ENCODE measurements at places on chromosomes 2 and 18.

- DNase-seq = no peak
Observed at GRCh38 chr2:136638193-136638592, 127.2 kb upstream of the THSD7B start.

GRCh38 chr2:165924946-165925345 lies 28.6 kb downstream of the TTC21B start:
- no peak for DNase-seq

- no peak for DNase-seq
Observed at GRCh38 chr2:201882353-201883090, 76.2 kb downstream of the CDK15 start.

GRCh38 chr18:43819397-43819796 lies 542.1 kb upstream of the SYT4 start:
- DNase-seq = no peak

GRCh38 chr2:135916207-135916606 lies 40.0 kb upstream of the MCM6 start:
- DNase-seq = no peak

DNA sequence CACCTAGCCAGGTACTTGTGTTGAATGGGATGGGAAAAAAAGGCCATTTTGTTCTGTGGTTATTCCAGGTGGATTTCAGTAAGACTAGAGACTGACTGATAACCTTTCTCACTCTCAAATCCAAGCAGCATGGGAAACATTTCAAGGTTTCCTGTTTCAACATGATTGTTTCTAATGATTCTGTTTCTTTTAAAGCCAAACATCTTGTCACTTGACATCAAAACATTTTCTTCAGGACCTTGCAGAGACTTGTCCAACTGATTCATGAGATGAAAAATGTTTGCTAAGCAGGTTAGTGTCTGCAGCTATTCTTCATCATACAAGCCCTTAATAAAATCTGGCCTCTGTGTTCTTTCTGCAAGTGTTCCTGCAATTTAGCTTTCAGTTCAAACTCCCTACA lies 456.5 kb upstream of the CWC22 start:
- no peak for DNase-seq

DNA sequence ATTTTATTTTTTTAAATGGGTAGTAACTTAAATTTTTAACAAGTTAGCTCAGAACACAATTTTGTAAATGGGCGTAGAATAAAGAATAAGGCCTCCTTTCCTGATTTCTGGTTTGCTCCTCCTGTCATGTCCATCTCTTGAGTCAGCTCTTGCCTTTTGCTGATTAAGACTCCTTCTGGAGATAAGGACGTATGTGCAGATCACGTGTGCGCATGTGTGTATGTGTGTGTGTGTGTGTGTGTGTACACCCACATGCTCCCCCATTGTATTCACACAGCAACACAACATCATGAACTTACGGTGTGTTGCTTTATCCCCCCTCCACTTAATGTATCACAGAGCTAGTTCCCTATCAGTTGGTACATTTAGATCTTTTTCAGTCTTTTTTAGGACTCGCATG lies 182.9 kb downstream of the PRKCE start:
- DNase-seq = no peak

GRCh38 chr2:118807668-118808428 lies 39.6 kb downstream of the EN1 start:
- no peak for DNase-seq

DNA sequence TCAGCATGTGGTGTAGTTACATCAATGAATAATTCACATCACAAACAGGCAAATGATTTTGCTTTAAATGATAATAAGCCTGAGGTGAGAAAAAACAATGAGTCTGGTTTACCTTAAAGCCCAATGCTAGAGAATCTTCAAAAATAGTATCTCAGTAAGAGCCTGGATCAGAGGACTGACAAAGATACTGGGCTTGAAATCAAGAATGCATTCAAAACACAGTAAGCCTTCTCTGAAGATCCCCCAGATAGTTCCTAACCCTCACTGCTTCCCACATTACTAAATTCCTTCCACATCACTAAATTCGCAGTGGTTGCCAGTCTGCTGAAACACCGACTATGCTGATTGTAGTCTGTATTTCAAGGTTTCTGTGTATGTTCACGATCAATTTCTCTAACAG lies 514.9 kb downstream of the SUCLG1 start:
- DNase-seq = no peak

DNA sequence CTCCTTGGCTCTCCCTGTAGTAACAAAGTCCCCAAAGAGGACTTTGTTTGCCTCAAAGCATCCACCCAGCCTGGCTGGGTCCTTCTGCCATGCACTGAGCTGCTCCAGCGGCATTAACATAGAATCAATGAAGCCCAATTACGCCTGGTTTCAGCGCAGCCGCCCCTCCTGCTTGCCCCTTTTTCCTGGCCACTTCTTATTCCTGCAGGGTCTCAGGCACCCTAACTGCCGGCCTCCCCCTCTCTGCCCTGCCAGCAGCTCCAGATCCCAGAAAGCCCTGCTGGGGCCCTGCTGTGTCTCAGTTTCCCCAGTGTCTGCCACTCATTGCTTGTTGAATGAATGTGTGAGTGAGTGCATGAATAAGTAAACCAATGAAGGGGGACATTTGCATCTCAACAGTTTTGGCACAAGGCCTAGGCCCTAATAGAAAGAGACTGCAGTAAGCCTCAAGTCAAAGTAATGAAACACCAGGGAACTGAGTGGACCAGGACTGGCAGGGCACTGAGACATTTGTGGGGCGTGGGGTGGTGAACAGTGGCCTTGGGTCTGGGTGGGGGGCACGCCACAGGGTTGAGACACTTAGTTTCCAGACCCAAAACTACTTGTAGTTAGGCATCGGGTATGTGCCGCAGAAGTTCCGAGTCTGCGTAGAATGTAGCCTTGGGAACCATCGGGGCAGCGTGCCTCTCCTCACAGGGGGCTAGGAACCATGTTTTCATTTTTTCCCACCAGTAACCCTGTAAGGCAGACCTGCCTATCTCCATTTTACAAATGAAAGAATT lies 60.6 kb downstream of the SMAD7 start:
- no peak for DNase-seq

DNA sequence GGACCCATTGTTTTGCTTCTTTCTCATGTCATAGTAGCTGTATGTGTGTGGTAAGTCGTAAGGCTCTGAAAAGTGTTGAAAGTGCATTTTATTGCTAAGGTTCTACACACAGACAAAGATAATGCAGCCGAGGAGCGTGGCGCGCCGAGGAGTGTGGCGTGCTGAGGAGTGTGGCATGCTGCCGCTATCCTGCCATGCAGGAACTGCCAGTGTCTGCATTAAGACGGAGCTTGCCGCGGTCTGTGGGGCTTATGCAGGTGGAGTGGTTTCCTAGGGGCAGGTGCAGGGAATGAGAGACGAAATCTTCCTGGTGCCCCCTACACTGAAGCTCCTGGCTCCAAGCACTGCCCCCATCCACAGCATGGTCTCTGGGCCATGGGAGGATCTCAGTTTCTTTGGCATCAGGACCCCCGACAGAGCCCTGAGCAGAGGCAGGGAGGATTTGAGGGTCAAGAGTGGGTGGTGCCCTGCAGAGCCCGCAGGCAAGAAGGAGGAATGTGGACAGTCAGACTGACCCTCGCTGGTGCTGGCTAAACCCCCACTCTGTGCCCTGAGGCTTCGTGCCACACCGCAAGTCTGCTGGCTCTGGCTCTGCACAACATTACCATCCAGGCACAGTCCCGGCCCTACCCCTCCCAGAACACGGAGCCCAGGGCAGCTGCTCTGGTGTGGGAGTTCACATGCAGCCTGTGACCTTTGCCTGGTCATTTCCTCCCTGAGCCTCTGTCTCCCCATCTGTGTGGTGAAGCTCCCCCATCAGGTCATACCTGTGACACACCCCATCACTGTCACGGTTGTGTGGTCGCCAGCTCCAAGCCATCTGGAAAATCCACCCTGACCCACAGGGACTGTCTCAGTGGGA lies 3.2 kb downstream of the SNED1 start:
- DNase-seq = no peak

DNA sequence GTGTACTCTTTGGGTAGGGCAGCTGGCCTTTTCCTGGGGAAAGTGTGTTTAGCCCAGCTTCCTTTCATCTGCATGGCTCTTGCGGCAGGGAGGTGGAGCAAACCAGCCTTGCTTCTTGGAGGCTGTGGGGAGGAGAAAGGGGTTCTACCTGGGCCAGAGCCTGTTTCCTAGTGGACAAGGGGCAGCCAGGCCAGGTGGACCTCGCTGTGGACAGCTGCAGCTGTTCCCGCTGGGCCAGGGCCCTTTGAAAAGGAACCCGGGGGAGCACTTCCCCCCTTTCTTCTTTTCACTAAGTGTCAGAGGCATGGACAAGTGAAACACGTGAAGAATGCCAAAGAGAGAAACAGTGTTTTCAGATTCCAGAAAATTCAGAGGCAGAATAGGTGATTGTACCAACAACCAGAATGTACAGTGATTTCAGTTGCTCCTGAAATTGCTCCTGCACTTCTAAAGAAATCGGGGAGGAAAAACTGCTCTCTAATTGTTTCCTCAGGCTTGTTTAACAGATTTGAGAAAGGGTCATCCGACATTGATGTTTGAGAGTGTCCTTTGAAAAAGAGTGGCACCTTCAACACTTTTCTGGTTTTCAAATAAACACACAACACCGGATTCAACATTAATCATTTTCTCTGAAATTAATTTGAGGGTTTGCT lies 3.9 kb downstream of the GLI2 start:
- DNase-seq = no peak

GRCh38 chr2:219706823-219707281 lies 79.4 kb downstream of the SLC4A3 start:
- no peak for DNase-seq

DNA sequence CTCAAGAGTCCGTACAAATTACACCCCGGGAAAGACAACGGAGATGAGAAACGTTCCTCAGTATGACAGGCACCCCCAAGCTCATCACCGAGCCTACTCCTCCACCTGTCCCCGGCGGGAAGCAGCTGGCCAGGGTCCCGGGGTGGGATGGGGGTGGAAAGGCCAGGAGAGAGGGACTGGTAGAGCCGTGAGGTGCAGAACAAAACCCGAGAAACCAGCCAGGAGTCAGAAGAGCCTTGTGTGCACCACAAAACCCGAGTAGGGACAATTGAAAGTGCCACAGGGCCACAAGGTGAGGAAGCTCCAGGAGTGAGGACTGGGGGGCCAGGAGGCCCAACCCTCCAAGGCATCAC lies 75.5 kb upstream of the SALL3 start:
- no peak for DNase-seq

DNA sequence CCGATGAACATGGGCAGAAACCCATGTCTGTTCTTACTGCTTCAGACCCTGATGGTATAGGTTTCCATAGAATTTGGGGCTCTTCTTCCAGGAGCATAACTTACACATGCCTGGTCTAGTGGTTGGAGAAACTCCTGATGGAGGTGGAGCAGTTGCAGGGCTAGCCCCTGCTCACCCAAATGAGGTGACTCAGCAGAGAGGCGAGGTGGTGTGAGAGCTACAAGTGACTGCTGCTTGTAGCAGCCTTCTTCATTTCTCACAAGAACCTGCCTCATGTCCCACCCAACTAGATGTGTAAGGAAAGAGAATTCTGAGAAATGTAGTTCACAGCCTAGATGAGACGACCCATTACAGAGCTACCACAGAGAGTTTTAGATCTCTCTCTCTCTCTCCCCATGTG lies 105.3 kb downstream of the ZNF407 start:
- no peak for DNase-seq

DNA sequence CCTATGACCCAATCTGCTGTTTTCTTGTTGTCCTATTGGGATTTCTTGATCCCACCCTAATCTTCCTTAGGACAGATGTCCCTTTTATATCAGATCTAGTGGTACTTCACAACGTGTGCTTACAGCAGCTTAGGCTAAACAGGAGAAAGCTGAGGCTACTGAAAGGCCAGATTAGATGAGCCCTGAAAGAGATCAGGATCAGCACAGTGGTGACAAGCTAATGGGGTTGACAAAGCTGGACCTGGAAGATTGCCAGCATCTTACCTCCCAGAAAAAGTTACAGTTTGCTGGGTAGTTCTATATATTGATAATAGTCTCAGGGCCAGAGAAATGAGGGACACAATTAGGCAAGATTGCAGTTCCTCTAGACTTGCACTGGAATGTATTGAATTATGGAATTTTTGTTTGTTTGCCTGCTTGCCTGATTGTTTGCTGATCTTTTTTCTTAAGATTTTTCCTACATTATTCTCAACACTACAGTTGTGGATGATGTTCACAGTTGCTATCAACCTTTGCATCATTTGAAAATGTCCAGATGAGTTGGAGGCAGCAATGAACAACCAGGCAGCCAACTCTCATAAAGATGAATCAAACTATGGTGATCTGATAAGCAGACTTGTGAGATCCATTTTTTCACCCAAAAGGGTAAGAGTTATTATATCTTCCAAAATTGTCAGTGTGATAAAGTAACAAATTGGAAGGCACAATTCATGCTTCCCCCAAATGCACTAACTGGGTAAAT lies 49.1 kb upstream of the PIK3C3 start:
- DNase-seq = no peak

GRCh38 chr2:196601430-196602306 lies 37.8 kb upstream of the CCDC150 start:
- DNase-seq = no peak

Data from CD4-positive, alpha-beta T cell treated with Interleukin-4 for 1 hour (primary cell).